ENCODE measurements at places on chromosomes 5 and 9.

GRCh38 chr9:17906176-17906840 lies 327.4 kb downstream of the SH3GL2 start:
- DNase-seq: no peak

GRCh38 chr5:133241179-133242092 lies 189.6 kb downstream of the HSPA4 start:
- DNase-seq: no peak

GRCh38 chr9:36049408-36049807 lies 12.7 kb downstream of the RECK start:
- no peak for DNase-seq

- no peak for DNase-seq
These were observed 664 bp upstream of the RAB3C start for GRCh38 chr5:58582019-58582802.

DNA sequence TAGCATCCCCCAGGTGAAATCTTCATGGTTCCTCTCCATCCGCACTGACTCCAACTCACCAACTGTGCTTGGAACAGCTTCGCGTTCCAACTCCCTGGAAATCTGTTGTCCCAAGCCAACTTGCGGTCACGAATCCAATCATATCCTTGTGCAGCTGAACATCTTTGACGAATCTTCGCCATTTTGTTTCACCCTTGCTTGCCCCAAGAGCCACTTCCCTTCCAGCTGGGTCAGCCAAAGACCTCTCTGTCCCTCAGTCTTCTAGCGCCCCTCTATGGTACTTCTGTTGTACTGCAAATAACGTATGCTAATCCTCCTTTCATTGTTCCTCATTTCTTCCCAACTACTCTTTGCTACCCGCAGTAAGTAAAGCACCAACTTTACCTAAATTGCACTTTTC lies 61.0 kb upstream of the TARS1 start:
- DNase-seq: no peak

DNA sequence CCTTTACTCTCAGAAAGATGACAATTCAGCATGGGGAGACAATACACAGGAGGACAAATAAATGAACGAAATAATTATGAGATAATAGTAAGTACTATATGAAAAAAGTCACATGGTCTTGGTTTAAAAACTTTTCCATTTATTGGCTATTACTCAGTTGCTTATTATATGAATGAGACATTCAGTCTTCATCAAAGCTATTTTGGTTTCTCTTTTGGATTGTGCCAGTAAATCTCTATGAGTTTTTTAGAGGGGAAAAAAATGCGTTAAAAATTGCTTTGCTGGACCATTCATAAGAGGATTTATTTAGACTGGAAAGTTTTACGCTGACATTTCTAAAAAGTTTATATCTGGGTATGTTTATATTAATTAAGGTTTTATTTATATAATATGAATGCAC lies 137.7 kb downstream of the AOPEP start:
- DNase-seq: no peak

Measured in activated gamma-delta T cell treated with Interleukin-2 at 50 U/mL for 16 hours (primary cell).